Activated CD8-positive, alpha-beta memory T cell treated with anti-CD3 and anti-CD28 coated beads for 1 hour (primary cell): ENCODE measurements at places on chromosomes 11 and 22.
A peak's percentile ranks its signal among the peaks of the same experiment; 100 is the strongest.

DNA sequence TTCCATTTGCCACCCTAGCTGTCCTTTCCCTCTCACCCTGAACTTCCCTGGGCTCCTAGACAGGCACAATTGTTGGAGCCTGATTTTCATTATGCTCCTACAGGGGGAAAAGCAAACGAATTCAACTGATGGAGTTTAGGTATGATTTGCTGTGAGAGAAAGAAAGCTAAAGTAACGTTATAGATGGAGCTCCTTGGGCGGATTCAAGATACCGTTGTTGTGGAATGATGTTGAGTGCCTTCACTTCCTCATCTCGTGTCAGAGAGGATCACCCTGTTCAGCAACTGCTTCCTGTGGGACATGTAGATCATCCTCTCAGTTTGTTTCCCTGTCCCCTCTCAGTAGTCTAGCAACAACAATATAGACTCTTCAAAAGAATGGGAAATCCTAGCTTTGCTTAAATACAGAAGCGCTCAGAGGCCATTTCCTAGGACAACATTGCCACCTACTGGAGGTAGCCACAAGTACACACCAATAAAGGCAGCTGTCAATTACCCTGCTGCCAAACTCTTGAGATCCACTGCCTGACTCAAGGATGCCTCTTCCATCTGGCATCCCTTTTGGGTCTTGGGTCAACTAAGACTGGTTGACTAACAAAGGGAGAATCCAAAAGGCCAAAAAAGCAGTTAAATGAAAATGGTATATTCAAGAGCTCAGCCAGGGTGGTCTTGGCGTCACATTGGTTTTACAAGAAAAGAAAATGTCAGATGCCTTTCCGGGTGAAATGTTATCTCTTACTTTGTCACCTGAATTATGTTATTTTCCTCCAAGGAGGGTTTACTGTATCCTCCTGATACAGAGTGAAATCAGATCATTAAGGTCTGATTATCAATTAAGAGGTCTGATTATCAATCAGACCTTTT lies 13.5 kb upstream of the DTX4 start:
- peak; percentile 32 for DNase-seq

DNA sequence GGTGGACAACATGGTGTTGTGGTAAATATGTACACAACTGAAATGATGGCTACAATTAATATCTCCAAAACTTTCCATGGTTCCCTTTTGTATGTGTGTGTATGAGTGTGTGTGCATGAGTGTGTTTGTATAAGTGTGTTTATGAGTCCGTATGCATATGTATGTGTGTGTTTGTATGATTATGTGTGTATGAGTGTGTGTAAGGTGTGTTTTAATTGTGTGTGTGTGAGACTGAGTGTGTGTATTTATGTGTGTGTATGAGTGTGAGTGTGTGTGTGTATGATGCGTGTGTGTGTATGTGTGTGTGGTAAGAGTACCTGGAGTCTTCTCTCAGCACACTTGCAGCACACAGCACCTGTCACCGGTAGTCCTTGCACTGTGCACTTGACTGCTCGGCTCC lies 7.8 kb downstream of the KRTAP5-9 start:
- DNase-seq, result no peak

GRCh38 chr11:47887910-47888569 lies 39.9 kb upstream of the NUP160 start:
- DNase-seq, result no peak

DNA sequence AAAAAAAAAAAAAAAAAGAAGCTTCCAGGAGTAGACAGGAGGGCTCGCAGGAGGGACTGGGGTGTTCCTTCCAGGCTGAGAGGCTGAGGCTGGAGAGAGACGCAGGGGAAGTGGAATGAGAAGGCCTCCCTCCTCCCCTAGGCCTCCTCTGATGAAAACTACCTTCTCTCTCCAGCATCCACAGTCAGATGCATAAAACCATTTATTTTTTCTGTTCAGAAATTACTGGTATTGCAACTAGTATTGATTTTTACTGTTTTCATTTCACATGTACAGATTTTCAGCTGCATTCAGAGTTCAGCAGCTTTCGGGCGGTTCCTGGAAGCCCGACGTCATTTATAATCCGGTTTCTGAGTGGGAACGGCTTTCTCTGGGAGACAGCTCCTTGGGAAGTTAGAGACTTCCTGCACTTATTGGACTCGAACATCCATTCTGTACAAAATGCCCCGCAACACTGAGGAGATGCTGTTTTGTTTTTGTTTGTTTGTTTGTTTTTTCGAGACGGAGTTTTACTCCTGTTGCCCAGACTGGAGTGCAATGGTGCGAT lies 6.9 kb upstream of the NFAM1 start:
- no peak for DNase-seq

- DNase-seq, result no peak
These were observed 22.4 kb upstream of the SC5D start for GRCh38 chr11:121270001-121270678.

- no peak for DNase-seq
These were observed 11.1 kb downstream of the C11orf86 start for GRCh38 chr11:66986178-66986545.

- no peak for DNase-seq
These were observed 4.4 kb upstream of the RAPSN start for GRCh38 chr11:47453365-47453764.

GRCh38 chr22:25880524-25880923 lies 138.5 kb downstream of the MYO18B start:
- DNase-seq, result no peak

GRCh38 chr11:44380009-44380313 lies 70.0 kb upstream of the ALX4 start:
- DNase-seq, result no peak

GRCh38 chr11:116376054-116376453 lies 396.7 kb downstream of the BUD13 start:
- no peak for DNase-seq

DNA sequence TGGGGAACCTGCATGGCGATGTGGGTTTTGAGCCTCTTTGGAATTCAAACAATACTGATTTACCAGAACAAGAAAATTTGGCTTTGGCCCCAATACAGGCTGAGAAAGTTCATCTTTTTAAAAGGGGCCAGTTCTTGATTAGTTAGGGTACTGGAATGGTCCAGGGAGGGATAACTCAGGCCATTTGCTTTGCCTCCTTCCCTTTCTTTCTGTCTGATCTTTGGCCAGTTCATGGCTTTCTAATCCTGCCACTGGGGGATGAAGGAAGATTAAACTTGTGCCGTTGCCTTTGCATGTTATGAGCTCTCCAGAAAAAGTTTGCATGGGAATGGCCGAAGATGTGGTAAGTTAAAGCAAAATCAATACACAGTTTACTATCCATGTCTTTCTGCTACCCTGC lies 78.4 kb downstream of the ADAMTS15 start:
- no peak for DNase-seq

DNA sequence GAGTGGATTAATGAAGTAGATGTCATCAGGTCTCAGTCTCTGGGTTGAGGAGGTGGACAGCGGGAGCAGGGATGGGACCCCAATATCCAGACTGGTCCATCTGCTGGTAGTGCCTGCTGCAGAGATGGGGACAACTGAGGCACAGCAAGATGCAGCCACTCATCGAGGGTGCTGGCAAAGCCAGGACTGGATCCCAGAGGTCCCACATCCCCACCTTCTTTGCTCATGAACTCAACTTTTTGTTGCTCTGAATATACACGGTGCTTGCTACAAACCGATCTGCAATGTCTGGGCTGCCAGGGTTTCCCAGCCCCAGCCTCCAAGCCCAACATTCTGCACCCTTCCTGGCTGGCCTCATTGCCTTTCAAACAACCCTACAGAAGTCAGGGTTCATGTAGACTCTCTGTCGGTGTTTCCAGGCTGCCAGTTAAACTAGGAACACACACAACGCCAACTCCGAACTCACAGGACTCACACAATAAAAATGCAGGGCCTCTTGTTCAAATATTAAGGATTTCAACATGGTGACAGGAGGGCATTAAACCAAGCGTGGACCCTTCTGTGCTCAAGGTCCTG lies 168.2 kb downstream of the MN1 start:
- DNase-seq, result no peak

GRCh38 chr11:58592760-58593472 lies 14.1 kb downstream of the ZFP91 start:
- no peak for DNase-seq

- DNase-seq, result no peak
These were observed 6.9 kb downstream of the CLCF1 start for GRCh38 chr11:67366546-67366945.

DNA sequence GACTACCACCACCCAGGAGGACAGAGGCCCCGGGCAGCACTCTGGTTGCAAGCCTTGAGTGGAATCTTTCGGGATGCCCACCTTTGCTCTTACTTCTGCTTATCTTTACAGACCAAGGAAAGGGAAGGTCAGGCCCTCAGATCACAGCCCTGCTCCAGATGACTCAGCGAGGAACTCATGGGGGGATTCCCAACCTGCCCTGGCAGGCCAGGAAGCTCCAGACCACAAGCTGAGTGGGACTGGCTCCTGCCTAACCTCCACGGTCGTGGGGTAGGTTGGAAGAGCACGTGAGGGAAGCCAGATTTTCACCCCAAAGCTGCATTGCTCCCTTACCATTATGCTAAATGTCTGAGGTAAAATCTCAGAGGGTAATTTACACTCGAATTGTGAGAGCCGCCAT lies 11.8 kb downstream of the TBC1D10A start:
- no peak for DNase-seq

DNA sequence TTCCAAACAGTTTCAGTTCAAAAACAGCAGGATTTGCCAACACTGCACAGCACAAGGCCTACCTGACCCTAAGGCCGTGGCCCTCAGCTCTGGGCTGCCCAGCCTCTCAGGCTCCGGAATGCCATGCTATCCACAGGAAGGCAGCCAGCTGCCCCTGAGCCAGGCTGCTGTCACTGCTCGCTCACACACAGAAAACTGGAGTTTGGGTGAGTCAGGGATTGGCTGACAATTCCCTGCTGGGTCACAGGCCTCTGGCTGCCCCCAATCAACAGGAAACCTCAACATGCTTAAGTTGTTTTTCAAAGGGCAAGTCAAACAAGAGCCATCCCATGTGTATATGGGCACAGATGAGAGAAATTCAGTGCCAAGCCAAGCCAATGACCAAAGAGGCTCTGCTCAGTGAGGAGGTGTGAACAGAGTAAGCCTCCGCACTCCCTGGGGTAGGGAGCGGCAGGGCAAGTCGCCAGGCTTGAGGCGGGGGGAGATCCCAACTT lies 50.2 kb downstream of the RPL27A start:
- no peak for DNase-seq

DNA sequence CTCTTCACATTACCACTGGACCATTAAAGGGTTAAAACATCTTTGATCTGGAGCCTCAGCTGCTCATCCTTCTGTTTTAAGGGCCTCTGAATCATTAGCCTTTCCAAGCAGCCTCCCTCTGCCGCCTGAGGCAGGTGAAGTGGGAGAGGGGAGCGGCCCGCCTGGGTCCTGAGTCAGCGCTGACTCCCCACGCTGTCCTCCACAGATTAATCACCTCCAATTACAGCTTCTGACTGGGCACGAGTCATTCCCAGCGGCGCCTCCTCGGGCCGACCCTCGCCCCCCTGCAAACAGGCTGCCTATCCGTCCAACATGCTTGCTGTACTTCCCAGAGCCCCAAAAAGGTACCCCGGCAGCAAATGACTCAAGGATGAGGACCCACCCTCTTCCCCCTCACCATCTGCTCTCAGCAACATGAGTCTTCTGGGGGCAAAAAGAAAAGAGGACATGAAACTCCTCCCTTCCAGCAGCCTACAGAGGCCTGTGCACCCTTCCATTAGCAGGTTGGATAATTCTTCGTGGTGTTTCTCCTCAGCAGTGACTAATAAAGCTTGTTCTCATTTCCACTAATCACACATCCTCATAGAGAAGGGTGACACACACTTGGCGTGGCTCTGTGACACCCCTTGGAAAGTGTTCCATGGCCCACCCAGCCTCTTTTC lies 44.3 kb upstream of the JAM3 start:
- DNase-seq, result no peak

DNA sequence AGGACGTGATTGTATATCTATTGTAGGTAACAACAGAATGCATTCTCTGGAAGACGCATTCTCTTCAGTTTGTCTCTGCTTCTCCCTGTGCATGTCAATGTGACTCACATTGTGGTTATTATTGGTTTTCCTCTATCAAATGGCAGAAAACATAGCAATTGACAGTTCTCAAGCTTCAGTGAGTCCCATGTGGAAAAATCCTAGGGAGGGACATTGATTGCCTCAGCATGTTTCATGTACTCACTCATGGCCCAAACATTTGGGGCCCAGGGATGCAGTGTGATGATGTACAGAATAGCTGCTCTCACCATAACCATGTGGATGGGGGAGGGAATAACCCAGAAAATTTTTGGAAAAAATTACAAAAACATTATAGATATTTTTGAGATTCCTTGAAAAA lies 9.3 kb upstream of the ARL14EP start:
- no peak for DNase-seq

DNA sequence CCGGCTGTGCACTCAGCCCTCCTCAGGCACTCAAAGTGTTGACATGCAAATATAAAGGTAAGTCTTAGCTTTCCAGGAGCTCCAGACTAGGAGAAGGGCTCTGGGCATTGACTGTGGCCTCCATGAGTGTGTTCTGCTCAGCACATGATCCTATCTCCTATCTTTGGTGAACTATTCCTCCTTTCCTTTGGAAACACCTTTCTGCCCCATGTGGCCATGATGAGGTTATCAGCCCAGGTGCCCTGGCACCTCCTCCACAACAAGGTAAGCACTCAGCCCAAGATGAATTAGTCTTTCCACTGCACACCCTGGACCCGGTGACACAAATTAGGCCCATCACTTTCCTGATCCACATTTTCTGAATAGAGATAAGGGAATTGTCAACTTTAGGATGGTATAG lies 37.9 kb upstream of the LMO1 start:
- DNase-seq, result no peak

GRCh38 chr22:46149512-46150033 lies 753 bp upstream of the PPARA start:
- DNase-seq, result peak; percentile 14

DNA sequence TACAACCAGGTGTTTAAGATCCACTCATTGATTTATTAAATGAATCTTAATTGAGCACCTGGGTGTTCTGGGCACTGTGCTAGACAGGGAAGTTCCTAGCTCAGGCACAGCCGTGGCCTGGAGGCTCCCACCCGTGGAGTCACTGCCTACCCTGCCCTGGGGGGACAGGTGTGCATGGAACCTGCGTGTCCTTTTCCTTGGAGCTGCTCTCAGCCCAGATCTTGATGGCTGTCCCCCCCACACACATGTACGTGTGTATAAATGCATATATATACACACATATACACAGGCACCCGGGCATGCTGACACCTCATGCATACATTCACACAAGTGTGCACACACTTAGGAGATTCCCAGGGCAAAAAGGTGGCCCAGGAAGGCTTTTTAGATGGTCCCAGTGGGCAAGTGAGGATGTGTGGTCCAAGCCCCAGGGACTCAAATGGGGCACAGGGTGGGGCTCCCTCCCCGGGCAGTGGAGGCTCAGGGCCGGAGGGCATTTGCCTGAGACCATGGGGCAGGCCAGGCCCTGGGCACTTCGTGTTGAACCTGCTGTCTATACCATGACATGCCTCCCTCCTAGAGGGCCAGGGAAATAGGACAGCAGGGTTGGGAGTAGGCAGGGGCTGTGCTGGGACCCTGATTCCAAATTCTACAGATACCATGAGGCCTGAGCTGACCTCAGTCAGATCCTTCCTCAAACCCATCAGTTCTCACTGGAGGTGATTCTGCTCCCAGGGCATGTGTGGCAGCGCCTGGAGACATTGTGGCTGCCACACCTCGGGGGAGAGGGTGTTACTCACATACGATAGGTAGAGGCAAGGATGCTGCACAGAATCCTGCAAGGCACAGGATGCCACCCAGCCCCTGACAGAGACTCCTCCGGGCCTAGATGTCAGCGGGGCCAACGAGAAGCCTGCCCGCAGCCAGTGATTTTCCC lies 77.8 kb downstream of the BCR start:
- no peak for DNase-seq

- no peak for DNase-seq
These were observed at the start of gene TMA7B for GRCh38 chr22:39959640-39960447. TMA7B (plus strand) TSS chr22:39960397; CDS start chr22:39964375, 3,978 bp downstream.
